ENCODE measurements at places on chromosomes 2 and 18.

DNA sequence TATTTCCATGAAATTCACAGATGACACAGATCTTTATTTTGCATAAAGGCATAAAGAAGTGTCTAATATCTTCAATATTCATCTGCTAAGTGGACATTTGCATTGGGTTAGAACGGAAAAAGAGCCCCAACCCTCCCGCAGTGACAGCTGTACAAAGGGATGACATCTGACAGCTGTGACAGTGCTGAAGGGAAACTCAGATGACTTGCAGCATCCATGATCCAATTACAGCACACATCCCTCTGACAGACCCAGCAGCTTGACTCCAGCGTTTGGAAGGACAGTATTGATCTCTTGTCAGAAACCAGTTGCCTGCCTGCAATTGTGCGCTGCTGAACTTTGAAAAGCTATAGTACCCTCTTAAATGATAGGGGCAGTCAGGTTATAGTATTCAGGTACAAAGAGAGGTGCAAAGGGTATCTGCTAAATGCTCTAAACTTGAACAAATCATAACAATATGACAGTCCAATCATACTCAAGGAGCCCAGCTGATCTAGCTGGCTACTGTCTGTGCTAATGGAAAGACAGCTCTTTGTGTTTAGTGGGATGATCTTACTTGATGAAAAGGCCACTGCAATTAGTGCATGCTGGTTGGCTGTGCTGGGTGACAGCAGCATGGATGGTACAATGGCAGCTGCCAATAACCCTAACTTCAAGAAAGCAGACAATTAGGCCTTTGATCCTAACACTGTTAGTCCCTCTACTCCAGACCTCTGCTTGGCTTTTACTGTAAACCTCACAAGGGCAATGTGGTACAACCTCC, 599.2 kb downstream of the NR4A2 start:
- no peak for DNase-seq

DNA sequence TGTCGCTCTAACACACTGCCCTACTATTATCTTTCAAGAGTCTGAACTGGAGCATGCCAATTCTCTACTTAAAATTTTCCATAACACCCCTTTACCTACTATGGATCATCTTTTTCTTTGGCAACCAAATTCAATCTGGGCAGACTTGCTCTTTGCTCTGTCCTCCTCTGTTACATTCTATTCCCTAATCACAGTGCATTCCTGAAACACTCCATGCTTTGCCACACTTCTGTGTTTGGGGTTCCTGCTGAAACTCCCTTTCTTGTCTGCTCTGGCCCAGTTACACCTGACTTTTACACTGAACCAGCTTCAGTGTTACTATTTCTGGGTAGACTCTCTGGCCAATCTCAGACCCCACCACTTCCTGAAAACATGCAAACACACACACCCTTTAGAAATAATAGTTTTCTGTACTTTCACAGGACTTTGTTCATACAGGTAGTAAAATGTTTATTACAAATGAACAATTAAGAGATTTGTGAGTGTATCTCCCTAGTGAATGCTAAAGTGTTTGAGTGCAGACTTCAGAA, 119.9 kb upstream of the DCC start:
- DNase-seq, result no peak

DNA sequence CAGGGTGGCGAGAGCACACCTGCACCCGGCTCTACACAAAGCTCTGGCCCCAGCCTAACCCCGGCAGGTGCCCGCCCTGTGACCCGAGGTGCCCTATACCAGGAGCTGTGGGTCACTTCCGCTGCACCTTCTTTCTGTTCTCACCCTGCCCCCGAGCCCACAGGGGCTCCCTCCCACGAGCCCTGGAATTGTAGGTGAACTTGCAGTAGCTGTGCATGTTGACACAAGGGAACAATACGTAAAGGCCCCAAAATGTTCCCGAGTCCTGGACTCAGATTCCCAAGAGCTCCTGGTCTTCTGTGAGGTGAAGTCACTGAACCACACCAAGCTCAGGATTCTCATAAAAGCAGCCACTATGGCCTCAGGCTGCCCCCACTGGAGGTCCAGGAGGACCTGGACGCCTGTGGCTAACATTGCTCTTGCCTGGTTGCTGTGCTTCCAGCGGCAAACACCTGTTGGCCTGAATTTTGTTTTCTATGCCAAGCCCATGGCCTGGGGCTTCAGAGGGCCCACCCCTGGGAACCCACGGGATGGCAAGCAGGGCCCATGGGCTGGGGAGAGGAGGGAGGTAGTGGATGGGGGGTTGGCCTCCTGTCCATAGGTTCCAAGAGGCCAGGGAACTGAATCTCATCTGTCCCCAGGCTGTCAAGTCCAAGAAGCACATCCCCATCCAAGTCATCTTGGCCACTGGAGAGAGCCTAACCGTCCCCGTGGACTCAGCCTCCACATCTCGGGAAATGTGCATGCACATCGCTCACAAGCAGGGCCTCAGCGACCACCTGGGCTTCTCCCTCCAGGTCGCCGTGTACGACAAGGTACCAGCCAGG, 23.2 kb upstream of the GPR17 start:
- no peak for DNase-seq

DNA sequence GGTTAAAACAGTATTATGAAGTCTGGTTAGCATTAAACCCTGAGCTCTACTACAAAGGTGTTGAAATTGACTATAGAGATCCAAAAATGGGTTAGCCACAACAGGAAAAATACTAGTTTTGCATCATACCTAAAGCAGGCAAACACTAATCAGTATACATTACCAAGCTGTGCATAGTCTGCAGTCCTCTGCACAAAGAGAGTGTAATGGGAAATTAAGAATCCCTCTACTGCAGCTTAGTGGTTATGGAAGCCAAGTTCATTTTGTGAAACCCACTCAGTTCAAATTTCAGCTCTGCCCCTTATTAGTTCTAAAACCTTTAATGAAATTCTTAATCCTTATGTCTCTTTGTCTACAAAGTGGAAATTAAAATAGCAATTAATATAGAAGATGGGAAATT, 192.1 kb downstream of the MBD2 start:
- DNase-seq, result no peak

DNA sequence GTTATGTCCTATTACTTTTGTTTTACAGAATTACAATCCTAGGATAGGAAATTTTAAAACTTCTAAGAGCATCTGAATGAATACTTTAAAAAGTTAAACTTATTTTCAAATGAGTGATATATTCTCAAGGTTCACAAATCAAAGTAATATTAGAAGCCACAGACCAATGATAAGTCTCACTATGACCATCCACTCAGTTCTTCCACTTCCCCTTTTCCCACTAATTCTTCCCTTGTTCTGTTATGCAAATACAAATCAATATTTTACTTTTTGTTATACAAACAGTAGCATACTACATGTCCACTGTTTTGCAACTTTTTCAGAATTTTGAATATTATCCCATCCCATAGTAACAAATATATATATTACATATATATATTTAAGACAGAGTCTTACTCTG, 20.2 kb downstream of the USP37 start:
- no peak for DNase-seq

- DNase-seq, result no peak
Observed at GRCh38 chr2:65368468-65368867, 63.9 kb downstream of the SPRED2 start.

GRCh38 chr2:126494593-126494992, 161.4 kb upstream of the GYPC start:
- DNase-seq, result no peak

DNA sequence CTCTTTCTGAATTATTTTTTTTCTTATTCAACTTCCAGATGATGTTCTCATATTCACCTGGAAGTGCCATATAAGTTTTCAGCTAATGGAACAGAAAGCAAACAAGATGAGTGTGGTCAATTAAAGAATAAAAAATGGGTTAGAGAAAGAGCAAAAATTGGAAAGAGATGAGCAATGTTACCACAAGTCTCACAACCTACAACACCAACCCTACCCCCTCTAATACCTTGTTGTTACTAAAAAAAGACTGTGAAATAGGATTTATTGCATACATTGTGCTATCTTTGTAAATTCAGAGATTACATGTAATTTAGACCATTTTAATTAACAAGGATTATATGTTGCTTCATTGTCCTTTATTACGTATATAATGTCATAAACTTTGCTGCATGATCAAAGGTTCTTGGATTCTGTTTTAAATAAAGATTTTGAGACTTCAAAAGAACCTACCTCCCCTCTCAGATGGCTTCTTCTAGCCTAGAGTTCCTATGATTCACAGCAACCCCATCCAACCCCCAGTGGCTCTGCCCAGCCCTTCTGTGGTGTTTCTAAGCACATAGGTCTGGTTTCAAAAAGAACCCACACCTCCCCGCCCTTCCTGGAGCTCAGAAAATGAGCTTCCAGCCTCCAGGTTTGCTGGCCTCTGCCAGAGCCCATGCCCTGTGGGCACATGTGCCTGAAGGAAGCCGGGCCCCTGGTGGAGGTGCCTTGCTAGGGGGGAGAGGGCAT, 24.7 kb downstream of the LGALSL start:
- no peak for DNase-seq

DNA sequence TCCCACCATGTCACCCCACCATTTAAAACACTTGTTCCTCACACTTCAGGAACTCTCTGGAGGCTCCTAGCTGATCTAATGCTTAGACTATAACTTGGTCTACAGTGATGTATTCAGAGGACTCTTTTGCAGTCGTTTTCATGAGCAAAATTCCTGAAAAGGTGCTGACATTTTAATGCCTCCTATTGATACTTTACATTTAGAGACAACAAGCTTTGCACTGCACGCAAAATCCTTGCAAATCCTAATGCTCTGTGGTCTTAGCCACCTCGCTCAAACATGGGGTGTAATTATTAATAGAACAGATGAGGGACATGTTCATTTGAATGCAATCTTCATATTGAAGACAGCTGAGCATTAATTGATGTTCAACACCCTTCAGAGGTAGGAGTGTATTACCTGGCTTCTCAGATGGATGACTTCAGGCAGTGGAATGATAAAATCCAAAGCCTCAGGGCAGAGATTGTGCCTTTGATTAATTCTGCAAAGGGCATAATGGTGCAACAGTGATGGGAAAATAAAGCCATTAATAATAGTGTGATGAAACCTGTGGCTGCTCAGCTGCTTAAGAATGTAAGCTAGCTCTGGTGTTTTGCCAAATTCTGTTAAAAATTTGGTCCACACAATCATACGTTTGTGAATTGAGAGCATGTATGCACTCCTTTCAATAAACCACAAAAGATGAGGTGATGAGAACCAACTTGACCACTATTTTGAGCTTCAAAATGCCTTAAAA, 5.4 kb downstream of the CTAGE1 start:
- no peak for DNase-seq

- no peak for DNase-seq
Observed at GRCh38 chr2:214966420-214966819, 156.9 kb upstream of the BARD1 start.

DNA sequence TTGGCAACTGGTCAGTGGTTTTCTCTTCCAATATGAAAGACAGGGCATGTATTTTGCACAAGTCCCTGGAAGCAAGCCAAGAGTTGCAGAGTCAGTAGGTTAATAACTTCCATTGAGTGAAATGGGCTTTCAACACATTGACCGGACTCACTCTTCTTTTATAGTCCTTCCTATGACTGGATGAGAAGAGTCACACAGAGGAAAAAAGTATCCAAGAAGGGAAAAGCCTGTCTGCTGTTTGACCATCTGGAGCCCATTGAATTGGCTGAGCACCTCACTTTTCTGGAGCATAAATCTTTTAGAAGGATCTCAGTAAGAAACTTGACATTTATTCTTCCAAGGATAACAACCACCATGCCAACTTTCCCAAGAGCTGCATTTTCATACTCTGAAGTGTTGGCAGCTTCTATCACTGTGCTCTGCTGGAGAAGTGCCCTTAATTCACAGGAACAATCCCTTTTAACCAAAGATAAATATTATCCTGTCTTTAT, 45.4 kb downstream of the RASGRP3 start:
- no peak for DNase-seq

GRCh38 chr2:138829326-138829919, 49.2 kb upstream of the NXPH2 start:
- no peak for DNase-seq

DNA sequence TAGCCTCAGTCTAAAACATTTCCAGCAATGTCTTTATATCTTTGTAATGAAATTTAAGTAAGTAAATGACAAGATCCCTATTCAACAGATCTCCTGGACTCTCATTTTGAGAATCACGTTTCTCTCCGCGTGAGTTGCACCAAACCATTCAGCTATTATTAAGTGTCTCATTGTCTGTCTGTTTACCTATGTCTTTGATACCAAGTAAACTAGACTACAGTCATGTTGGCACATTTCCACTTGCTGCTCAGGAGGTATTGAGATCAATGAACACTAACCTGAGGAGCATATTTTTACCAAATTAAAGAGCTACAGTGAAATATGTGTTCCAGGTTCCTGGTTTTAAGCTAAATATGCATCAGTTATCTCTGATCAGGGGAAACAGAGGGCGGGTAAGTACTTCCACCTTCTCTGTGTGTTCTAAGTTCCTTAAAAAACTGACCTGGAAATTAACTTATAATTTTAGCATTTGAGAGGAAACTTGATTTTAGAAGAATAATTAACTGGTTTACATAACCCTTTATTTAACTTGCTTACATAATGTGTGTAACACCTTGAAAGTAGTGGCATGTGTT, 125.8 kb downstream of the OSBPL6 start:
- no peak for DNase-seq

DNA sequence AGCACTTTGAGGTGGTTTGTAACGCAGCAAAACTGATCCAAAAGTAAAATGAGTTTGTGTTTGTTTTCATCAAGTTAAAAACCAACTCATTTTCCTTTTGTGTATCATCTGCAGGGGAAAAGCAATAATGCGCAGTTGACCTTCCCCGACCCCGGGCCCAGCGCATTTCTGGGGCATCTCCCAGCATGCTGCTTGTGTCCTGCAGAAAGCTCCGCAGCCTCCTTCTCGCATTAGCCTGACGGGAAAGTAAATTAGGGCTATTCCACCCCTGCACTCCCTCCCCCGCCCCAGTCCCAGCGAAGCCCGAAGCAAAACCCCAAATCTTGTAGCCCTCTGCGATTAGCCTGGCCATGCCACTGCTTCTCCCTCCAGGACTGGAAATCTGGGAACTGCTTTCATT, 82.0 kb upstream of the PPM1B start:
- no peak for DNase-seq

GRCh38 chr2:12539776-12540562, 176.8 kb upstream of the TRIB2 start:
- DNase-seq, result no peak

DNA sequence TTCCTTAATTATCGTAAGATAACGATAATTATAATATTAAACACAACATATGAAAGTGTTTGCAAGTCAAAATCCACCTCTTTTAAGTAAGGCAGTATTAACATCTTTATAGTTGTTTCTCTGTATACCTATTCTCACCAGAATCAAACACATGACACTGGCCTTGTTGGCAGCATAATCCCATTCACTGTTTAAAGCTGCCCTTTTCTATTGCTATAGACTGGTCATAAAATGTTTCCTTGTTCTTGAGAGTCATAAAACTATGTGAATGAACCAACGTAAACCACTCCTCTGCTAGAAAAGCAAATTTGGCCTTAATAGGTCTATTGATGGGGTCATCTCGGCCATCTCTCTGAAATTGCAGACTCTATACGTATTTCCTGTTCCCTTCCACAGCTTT, 293.1 kb downstream of the SLC8A1 start:
- DNase-seq, result no peak
